ENCODE measurements at places on chromosomes 7 and 10.

- DNase-seq: no peak
Observed at GRCh38 chr7:8597565-8597964, 164.2 kb downstream of the NXPH1 start.

GRCh38 chr10:102167861-102168260, 15.7 kb downstream of the NOLC1 start:
- DNase-seq: no peak

- DNase-seq: no peak
Observed at GRCh38 chr7:2719007-2719406, 31.0 kb downstream of the AMZ1 start.

- no peak for DNase-seq
Observed at GRCh38 chr10:7610026-7610425, 56.7 kb downstream of the ITIH5 start.

GRCh38 chr7:70313271-70313670, 715.0 kb downstream of the AUTS2 start:
- DNase-seq: no peak

DNA sequence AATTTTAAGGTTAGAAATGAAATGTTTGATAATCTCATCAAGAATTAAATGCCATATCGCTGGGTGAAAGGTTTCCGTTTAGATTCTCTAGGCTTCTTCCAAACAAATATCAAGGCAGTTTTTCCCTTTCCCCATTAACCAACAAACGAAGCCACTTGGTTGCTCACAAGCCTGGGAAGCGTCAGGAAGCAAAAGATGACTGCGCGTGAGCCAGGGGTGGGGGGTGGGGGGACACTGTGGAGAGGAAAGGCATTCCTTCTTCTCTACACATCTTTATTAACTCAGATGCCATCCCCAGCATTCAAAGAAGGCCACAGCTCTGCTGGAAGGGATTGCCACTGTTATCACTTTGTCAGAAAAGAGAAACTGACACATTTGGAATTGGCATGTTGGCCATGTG, 207.1 kb downstream of the TRIL start:
- no peak for DNase-seq

DNA sequence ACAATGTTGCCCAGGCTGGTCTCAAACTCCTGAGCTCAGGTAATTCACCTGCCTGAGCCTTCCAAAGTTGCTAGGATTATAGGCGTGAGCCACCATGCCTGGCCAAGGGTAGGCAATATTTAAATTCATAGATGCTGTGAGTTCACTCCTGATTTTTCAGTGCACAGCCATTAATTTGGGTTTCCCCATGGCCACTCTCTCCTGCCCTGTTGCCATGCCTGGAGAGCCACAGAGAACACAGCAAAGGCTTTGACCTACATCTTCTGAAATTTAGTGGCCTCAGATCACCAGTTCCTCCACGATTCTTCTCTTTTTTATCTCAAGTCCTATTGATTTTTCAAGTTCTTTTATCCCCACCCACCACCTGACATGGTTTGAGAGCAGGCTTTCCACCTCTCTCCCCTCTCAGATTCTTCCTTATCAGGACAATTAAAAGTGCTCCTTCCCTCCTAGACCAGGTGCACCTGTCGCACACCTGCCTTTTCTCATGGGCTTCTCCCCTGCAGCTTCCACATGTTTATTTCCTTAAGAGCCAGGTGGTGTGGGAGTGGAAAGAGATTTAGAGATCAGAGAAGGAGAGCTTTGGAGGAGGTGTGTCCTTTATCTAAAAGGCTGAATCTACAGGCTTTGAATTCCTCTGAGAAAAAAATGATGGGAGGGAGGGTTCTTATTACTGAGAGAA, 123.8 kb downstream of the ADRA2A start:
- no peak for DNase-seq

DNA sequence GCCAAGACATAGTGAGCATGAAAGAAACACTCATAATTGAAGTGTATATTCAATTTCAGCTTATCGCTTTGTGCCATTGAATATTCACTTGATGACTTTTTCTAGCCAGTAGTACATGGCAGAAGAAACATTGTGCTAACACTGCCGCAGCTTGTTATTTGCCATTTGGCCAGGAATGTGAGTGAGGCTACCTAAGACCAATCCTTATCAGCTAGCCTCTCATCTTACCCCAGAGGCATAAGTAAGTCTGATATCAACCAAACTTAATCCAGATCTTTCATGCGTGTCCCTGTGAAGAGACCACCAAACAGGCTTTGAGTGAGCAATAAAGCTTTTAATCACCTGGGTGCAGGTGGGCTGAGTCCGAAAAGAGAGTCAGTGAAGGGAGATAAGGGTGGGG, 586.0 kb upstream of the MBL2 start:
- no peak for DNase-seq

GRCh38 chr7:45689011-45689796, 115.0 kb downstream of the ADCY1 start:
- peak; percentile 28 for DNase-seq

- no peak for DNase-seq
Observed at GRCh38 chr7:15396210-15397158, 165.3 kb downstream of the AGMO start.

GRCh38 chr7:108018668-108019067, 15.7 kb upstream of the LAMB1 start:
- no peak for DNase-seq

GRCh38 chr10:132326344-132326889, 5.6 kb upstream of the LRRC27 start:
- no peak for DNase-seq

GRCh38 chr7:1696671-1697498, 26.8 kb downstream of the ELFN1 start:
- no peak for DNase-seq

GRCh38 chr7:40419806-40420205, 285.0 kb downstream of the SUGCT start:
- no peak for DNase-seq

- no peak for DNase-seq
Observed at GRCh38 chr7:29080803-29081202, 65.5 kb downstream of the CPVL start.

- no peak for DNase-seq
Observed at GRCh38 chr7:108417926-108418325, 38.3 kb downstream of the NRCAM start.

DNA sequence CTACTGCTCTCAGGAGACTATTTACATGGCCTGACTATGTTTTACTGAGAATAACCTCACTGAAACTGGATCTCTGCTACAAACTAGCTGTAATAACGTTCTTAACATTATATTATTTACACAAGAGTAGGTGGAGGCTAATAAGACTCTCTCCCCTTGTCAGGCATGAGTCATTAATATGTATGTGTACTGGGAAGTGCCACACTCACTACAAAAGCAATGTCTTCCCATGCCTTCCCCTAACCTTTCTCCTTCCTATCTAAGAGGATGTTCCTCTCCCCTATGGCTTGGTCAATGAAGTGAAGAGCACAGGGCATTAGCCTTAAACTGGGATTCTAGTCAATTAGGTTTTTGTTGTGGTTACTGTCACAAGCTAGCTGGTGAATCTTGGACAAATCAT, 147.9 kb downstream of the DGKB start:
- DNase-seq: no peak

DNA sequence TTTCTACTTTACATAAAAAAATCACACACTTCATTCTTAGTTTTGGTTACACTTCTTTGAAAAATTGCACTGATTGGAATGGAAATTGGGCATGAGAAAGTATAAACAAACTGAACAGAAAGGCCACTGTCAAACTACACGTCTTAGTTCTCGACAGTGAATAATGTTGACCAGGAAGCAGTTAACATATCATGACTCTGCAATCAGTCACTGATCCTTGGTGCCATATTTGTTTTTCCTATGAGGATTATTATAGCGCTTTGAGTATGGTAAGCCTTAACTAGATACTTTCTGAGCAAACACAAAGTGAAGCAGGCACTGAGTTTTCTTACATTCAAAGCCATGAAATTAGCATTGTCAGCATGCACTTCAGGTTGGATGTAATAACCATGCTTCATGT, 495.1 kb upstream of the ANKRD30A start:
- no peak for DNase-seq

- DNase-seq: no peak
Observed at GRCh38 chr10:71127773-71128172, 84.6 kb upstream of the UNC5B start.

DNA sequence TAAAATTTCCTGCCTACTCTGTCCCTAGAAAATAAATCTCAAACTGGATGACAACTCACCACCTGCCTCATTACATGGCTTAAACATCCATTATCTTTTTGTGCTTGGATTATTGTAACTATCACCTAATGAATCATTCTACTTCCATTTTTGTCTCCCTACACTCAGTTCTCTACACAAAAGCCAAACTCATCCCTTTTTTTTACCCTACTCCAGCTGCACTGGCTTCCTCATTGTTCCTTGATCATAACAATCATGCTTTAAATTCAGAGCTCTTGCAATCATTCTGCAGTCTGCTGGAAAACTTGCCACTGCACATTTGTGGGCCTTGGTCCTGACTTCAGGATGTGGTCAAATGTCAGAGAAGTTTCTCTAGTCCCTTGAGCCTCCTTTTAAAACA, 280.0 kb downstream of the DGKB start:
- no peak for DNase-seq

DNA sequence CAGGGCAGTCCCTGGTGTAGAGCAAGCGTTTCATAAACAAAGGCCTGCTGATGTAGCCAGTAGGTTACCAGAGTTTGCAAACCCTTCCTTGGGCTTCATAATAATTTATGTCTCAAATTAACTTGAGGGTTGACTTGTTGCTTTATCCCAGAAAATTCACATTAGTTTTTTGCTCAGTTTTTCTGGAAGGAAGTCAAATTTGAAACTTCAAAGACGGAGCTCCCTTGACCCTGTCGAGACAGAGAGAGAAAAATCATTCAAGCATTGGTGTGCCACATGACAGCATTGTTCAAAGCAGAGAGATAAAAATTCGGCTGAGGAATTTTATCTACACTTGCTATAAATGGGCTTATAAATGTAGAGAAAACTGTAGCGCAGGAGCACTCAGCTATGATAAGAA, 627.7 kb downstream of the TNS3 start:
- DNase-seq: no peak

- no peak for DNase-seq
Observed at GRCh38 chr10:43137717-43138020, 576 bp upstream of the CSGALNACT2 start.

GRCh38 chr7:35993113-35993512, 159.9 kb upstream of the EEPD1 start:
- DNase-seq: no peak

Data from BJ (cell line).